ENCODE measurements at places on chromosomes 5 and 9. TPM values are rescaled to one million over a fixed set of nuclear protein-coding genes. Genes with fewer than 3 reads are reported as not detected.
A peak's percentile ranks its signal among the peaks of the same experiment; 100 is the strongest.

The GABRA1 gene
- not detected for total RNA-seq

The MYORG gene
- 12.5 TPM for total RNA-seq

The VPS13A gene
- 32.7 TPM for total RNA-seq

DNA sequence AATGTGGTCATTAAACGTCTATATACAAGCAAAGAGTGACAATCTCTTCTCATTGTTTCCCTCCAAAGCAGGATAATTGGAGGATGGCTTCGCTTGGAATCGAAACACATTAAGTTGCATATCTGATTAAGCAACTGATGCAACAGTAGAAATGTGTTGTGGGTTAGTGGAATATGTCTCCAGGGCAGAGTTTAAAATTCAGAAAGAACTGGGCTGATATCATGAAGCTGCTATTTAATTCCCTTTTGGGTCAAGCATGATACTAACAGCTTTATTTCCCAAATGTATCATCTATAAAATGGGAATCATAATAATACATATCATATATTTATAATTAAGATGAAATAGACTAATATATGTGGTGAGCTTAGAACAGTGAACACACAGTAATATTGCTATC, 1763.0 kb upstream of the C9orf72 start:
- no peak for DNase-seq

DNA sequence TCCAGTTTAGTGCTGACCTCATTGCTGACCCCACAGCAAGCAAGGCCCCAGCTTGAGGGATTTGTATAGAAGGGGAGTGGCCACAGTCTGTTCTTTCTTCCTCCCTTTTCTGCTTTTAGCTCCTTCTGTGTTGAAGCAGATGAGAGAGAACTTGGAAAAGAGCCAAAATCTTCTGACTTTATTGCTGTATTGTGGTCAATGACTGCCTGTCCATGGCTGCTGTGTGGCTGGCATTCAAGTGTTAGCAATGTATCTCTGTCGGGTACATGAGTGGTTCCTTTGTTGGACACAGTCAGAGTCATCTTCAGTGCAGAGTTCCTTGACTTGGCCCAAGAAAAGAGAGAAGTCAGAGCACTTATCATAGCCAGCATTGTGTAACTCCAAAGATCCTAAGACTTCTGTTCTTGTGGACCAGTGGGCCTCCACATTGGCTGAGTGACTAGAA, 154.1 kb downstream of the LRRC70 start:
- DNase-seq = no peak

The HMMR gene
- total RNA-seq = 52.7 TPM

The KIAA0825 gene
- 1.9 TPM for total RNA-seq

The HARS2 gene
- total RNA-seq = 45.1 TPM

DNA sequence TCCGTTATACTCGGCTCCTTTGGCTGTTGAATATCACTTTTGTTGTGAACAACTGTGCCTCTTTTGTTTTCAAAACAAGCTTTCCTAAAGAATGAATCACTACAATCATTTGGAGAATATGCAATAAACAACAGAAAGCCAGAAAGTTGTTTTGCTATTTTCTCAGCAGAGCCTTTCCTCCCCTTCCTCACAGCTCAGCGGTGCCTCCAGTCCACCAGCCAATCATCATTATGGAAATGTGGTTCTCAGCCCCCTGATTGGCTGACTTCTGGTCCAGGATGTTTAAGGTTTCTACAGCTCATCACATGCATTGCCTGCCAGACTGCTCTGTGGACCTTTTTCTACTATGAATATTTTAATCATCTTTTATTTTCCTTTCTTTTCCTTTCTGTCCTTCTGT, 9.1 kb upstream of the ZNF608 start:
- no peak for DNase-seq

The CCL27 gene
- not detected for total RNA-seq

The UNC5A gene
- 19.5 TPM for total RNA-seq

The EFCAB9 gene
- total RNA-seq = not detected

The PNPLA7 gene
- 3.6 TPM for total RNA-seq

The MEIKIN gene
- total RNA-seq = not detected

The ANKDD1B gene
- 1.6 TPM for total RNA-seq

DNA sequence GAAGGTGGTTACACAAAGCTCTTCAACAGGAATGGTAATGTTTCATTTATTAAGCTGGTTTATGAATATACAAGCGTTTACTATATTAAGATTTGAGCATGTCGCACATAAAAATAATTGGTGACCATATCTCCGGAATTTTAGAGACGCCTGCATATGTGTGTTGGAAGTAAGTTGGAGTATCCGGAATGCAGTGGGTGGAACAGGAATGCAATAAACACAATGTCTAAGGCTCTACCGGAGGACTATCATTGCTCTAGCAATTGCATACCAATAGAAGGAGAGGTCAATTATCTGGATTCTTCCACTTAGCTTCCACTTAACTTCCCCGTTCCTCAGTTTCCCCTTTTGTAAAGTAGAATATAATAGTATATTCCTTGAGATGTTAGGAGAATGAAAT, 1.1 kb upstream of the CEP78 start:
- DNase-seq = no peak

DNA sequence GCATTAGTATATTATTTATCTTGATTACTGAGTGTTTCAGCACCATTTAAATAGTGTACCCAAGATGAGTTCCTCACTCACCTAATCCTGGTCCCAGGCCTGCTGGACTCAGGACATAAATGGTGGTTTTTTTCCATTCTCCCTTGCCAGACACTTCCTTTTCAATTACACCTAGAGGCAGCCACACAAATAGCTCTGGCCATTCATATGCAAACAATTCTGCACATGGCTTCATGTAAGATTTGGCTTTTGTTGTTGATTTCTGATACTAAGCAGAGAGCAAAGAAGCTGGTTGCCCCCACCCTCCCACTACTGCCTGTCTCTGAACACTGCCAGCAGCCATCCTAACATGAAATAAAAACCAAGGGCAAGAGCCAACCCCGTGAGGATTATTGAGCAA, 180.4 kb downstream of the SEMA5A start:
- DNase-seq = no peak

The ADGRD2 gene
- not detected for total RNA-seq

GRCh38 chr5:454936-455335, 12.0 kb downstream of the EXOC3 start:
- DNase-seq = no peak

- peak; percentile 33 for DNase-seq
Observed at GRCh38 chr5:93249651-93250289, 331.2 kb downstream of the NR2F1-AS1 start.

The ISL1 gene
- 9.4 TPM for total RNA-seq

DNA sequence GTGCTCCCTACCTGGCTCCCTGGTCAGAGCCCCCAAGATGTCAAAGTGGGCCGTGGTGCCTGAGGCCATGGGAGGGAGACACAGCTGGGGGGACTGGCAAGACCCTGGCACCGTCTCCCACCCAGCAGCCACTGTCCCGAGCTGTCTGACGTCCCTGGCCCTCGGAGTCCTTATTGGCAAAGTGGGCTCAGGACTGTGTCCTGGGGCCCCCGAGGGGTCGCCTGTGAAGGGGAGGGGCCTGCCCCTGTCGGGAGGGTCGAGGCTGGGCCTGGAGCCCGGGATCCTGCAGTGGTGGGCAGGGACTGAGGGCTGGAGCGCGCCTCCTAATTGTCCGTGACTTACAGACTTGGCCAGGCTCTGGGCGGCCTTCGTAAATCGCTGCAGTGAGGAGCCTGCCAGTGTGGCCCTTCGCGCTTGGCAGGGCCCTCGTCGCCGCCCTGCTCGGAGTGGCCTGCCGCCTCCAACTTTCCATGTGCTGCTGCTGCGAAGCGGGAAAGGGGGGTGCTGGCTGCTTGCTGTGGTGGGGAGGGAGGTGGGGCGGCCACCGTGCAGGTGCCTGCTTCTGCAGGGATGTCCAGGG, 13.7 kb downstream of the MYMK start:
- no peak for DNase-seq

The PCDHB5 gene
- not detected for total RNA-seq

DNA sequence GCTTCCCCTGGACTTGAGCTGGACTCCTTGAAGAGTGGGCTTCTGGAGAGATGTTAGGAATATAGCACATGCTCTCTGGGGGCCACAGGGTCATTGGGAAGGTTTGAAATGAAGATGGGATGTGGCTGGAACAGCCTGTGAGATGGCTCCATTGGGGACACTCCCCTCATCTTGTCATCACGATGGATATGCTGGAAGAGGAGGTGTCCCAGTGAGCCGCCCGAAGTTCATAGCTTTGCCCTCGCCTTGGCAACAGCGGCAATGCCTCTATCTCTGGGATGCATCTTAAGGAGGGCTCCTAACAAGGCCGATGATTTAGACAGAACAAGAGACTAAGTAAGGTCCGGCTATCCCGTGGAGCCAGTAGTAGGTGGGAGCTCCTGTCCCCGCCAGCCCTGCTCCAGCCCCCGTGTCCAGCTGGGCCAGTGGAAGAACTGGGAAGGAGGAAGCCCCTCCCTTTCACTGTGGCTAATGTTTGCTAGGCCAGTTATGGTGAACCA, 23.9 kb downstream of the AMBP start:
- DNase-seq = no peak

The ZBED3 gene
- total RNA-seq = 12.3 TPM

The ZNF883 gene
- total RNA-seq = 2.2 TPM

DNA sequence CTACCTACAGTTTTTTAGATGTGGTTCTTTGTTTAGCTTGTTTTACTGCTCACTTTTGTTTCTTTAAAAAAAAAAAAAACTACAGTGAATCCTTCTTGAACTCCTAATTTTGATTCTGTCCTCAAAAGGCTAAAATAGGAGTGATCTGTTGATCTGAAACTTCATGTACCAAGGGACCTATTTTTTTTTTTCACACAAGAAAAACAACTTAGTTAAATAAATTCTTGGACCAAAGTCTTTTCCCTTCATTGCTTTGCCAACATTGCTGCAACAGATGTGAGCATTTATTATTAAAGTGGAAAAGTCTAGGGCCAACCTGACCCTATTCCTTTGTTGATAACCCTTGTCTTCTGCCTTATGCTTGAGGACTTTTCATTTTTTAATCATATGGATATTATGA, 236.8 kb downstream of the ARHGEF28 start:
- no peak for DNase-seq

The SPAAR gene
- total RNA-seq = not detected

The BTF3 gene
- 872 TPM for total RNA-seq

The MYOZ3 gene
- not detected for total RNA-seq

GRCh38 chr5:168299372-168299771, 7.9 kb downstream of the WWC1 start:
- no peak for DNase-seq

DNA sequence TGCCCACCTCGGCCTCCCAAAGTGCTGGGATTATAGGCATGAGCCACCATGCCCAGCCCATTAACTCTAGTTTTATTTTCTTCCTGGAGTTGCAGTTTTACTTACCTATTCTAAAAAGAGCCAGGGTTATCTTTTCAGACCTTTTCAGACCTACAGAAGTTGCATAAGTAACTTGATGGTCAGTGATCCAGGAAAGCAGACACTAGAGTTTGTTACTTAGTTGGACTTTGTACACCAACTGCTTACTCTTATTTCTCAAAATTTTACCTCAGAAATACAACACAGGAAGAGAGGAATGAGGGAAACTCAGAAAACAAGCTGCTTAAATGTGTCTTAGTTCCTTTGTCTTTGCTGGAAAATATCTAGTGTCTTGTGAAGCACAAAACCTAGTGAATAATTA, 25.4 kb downstream of the RAD23B start:
- DNase-seq = no peak

The NEURL1B gene
- total RNA-seq = 2.8 TPM

The STKLD1 gene
- 0.94 TPM for total RNA-seq

GRCh38 chr5:38071831-38072694, 186.3 kb upstream of the EGFLAM start:
- no peak for DNase-seq

The ARL14EPL gene
- total RNA-seq = 0.66 TPM

DNA sequence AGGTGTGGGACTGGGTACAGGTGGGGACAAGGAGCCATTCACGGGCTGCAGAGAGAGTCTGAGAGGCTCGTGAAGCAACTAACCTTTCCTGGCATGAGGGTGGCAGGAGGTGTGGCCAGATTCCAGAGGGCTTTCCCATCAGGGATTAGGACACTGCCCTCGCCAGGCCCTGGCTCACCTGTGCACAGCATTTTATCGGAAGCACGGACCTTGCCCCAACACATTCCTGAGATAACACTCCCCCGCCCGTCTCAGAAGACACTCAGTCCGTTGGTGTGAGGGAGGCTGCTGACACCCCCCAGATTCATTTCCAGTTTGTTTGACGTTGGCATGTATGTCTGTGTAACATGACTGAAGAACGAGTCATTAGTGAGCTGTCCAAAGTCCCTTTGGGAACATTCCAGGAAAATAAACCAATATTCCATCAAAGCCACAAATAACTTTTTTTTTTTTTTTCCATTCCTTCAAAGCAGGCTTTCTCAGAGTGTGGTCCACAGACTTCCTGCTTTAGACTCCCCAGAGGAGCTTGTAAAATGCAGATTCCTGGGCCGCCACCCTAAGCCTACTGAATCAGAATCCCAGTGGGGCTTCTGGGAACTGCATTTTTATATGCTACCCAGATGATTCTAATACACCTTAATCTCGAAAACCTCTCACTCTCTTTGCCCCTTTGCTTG, 23.4 kb downstream of the WWC1 start:
- DNase-seq = peak; percentile 96

DNA sequence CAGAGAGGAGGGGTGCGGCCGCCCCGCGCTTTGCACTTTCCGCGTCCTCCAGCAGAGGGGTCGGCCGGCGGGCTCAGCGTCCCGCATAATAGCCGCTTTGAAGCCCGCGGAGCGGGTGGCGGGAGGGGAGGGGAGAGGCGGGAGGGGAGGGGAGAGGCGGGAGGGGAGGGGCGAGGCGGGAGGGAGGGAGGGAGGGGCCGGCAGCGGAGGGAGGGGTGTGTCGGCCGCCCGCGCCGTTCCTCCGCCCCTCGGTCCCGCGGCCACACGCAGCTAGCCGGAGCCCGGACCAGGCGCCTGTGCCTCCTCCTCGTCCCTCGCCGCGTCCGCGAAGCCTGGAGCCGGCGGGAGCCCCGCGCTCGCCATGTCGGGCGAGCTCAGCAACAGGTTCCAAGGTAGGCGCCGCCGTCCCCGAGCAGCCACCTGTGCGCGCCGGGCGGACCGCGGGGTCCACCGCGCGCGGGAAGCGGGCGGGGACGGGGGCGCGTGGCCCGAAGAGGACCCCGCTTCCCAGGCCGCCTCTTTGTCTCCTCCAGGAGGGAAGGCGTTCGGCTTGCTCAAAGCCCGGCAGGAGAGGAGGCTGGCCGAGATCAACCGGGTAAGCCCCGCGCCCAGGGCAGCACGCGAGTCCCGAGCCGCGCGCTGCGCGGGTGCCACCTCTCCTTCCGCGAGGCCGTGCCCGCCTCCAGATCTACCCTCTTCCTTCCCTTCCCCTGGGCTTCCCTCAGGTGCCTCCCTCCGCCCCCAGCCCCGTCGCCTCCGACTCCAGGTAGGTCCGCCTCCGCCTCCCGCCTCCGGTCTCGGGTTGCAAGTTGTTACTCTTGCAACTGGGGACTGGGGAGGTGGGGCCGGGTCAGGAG, at the start of gene AIF1L:
Gene AIF1L (plus strand): TSS at position 263 of the 857 bp plus-strand sequence. CDS start 99 bp downstream, at position 362.
- DNase-seq = peak; percentile 61

- DNase-seq = no peak
Observed at GRCh38 chr9:121566481-121567465, 67.1 kb upstream of the GGTA1 start.

- DNase-seq = no peak
Observed at GRCh38 chr5:178439493-178440180, 150.6 kb downstream of the COL23A1 start.

The CER1 gene
- total RNA-seq = not detected

The ABLIM3 gene
- total RNA-seq = 70.9 TPM
